RCC 7860 (cell line): ENCODE measurements at places on chromosomes 6 and 20.

- DNase-seq: no peak
Observed at GRCh38 chr6:120584111-120584760, 750.0 kb downstream of the TBC1D32 start.

GRCh38 chr6:16883414-16883813 is 122.2 kb upstream of the ATXN1 start:
- DNase-seq: no peak

GRCh38 chr20:31691646-31692275 is 30.9 kb downstream of the BCL2L1 start:
- no peak for DNase-seq

DNA sequence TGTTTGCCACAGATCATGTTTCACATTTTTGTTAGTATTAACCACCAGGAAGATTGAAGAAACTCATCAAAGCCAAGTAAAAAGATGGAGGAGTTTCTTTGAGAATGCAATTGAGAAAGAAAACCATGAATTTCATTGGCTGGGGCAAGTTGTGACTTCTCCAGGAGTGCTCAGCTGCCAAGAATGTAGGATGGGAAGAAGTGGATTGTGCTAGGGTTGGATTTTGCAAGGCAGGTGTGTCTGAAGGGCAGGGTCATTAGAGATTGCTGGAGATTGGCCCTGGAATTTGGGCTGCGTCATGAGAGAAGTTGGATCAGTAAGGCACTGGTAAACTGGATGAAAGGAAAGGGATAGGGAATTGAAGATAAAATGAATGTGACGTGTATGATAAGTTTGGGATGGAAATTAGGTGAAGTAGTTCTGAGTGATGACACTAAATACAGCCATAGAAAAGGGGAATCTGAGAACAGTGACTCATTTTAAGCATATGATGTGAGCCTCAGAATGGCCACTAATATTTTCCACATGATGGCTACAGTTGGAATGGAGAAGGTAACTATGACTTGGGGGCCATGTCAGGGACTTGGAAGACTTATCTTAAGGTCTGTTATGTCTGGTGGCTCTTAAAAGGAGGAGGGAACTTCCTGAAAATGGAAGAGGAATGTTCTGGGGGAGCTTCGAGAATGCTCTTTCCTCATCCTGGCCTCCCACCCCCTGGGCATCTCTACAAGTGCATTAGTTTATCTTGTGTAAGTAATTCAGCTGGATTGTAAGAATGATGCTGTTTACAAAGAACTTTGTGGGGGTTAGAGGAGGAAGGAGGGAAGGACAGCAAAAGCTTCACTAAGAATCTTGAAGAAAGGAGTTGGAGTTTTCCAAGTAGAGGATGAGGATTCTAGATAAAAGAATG is 27.8 kb upstream of the ERVFRD-1 start:
- DNase-seq: no peak

DNA sequence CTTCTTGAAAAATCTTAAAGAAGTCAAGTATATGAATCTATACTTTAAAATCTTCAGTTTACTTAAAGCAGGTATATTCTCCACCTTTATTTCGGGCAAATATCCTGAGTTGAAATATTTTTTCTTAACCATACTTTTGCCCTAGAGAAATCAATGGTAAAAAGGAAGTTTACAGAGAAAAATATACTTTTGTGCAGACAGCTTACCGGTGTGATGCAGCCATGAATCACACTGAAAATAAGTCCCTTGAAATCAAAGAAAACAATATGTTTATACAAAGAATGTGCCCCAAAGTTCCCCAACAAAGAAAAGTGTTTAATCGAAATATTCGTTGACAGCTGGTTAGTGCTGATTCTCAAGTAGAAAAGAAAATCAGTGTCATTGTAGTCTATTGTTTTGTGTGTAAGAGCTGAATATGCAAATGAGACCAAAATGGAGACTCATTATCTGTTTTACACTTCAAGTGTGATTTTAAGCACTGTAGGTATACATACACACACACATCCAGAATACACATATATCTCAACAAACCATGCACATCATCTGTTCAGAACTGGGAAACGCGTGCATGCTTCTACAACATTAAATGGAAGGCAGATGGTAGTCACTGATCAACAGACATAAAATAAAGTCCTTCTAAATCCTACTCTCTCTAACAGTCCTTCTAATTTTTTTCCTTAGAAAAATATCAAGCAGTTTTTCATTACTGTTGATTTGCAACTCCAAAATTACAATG is 73.3 kb downstream of the BTBD9 start:
- DNase-seq: no peak

DNA sequence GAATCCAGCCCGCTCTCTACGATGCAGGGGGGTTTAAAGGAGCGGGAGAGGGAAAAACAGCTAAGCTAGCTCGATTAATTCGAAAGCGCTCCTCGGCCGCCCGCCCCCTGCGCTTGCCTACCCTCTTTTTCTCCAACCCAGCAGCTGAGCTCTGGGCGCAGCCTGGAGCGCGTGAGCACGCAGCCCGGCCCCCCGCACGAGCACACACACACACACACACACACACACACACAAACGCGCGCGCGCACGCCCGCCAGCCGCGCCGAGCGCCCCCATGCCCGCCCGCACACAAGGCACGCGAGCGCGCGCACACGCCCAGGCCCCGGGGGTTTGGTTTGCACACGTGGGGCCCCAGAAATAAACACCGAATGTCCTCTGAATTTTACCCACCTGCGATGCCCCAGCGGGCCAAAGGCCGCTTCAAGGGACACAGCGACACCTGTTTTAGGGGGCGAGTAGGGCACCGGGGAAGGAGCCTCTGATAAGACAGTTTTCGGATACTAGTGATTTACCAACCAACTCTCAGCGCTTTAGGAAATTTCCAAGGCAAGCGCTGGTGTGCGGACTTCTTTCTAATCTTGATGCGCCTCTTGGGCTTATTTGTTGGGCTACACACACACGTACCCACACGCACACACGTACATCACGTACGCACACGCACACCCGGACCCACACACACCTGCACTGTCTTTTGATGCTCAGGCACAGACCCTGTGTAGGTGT is 802 bp upstream of the NRN1 start:
- no peak for DNase-seq

DNA sequence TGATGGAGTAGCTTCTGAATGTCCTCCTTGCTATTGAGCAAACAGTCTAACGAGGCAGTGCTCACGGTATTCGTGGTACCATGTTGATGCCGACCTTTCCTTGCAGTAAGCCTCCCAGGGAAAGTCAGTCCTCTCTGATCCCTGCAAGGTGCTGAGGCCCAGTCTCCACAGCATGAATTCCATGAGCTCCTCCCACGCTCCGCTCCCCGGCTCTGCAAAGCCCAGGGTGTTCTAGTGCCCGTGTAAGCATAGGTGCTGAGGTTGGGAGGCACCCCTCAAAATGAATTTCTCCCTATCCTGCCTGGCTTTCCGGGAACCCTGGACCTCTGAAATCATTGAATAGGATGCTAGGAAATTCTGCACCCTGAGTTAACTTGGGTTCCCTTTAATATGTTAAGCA is 251.0 kb downstream of the TAF4 start:
- DNase-seq: no peak

DNA sequence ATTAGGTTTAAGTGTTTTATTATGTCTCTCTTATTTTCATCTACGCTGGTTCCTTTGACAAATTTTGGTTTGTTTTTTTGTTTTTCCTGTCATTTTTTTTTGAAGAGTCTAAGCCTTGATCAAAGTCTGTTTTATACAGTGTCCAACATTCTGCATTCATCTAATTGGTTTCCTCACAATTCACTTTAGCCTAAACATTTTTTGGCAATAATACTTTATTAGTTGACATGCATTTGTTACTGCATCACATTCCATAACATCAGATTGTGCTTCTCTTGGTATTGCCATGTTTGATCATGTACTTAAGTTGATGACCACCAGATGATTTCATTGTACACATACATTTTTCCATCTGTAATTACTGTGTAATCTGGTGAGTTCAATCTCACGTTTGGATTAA is 173.2 kb downstream of the ZFAND3 start:
- no peak for DNase-seq

DNA sequence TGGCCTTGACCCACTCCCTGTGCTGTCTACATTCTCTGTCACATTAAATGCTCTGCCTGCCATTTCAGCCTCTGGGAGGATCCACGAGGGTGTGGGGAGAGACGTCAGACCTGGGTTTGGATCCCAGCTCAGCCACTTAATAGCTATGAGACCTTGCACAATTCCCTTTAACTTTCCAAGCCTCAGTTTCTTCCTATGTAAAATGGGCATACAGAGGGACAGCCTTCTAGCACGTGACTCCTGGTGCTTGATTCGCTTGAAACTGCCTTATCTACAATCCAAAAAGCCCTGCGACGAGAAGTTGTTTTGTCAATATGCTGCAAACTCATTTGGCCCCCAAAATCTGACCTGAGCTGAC is 40.0 kb downstream of the TOX2 start:
- no peak for DNase-seq

DNA sequence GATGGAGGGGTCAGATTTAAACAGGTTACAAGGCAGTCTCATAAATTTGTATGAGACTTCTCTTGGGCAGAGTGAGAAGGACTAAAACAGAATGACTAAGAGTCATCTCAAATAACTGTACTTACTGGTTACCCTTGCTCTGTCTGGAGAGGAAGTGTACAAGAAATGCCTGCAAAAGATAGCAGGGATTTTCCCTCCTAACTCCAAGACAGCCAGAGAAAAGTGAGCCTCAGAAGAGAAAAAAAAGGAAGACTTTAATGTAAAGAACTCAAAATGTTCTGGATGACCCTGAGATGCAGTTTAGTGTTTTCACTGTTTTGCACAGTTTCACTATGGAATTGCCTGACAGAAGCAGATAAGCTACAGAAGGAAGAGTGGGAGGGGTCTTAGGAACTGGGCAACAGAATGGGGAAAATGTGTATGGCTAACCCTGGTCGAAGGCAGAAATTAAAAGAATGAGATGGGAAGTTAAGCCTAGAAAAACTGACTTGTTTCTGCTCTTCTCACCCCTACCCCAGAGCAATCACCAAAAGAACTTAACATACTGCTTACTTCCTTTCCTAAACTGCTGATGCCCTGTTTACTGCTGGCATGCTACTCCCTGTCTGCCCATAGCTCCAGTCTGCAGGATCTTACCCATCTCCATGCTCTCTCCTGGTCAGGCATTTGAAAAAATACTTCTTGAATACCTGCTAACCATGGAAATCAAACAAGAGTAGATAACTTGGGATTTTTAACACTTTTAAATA is 98.1 kb upstream of the MARCKS start:
- DNase-seq: no peak

DNA sequence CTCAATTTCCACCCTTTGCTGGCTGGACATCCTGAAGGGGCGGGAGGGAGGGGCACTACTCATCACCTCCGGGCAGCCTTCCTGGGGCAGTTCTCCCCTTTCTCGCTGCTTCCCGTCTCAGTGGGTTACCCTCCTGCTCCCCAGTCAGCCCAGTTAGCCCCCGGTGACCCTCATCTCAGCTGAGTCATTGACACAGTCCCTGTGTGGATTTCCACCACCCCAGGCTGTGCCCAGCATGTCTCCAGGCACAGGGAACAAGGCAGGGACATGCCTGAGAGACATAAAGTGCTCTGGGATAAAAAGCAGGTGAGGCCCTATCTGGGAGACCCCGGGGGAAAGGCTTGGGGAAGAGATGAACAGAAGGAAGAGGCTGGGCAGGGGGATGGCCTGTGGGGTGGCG is 29.9 kb upstream of the HMGA1 start:
- no peak for DNase-seq

- no peak for DNase-seq
Observed at GRCh38 chr6:158686791-158687381, 37.0 kb downstream of the SYTL3 start.
